ENCODE measurements at places on chromosomes 12 and 14.

DNA sequence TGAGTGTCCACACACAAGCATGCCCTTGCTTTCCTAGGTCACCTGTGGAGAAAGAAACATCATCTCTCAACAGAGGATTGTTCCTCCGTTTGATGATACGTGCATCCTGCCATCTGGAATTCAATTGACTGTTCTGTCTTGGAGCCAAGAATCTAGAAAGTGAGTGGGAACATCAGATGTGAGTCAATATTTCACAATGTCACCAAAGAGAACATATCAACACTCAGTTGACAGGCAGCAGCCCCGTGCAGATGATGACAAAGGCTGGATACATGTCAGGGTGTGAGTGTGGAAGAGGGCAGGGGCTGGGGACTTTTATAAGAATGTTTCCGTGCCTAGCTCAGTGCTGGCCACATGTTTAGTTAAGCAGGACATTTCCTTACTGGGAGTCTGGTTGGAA is 76.1 kb downstream of the TBC1D30 start:
- no peak overlapping the region for H3K4me3 ChIP-seq
- no peaks in the 10 kb centered on the region for H3K27me3 ChIP-seq

DNA sequence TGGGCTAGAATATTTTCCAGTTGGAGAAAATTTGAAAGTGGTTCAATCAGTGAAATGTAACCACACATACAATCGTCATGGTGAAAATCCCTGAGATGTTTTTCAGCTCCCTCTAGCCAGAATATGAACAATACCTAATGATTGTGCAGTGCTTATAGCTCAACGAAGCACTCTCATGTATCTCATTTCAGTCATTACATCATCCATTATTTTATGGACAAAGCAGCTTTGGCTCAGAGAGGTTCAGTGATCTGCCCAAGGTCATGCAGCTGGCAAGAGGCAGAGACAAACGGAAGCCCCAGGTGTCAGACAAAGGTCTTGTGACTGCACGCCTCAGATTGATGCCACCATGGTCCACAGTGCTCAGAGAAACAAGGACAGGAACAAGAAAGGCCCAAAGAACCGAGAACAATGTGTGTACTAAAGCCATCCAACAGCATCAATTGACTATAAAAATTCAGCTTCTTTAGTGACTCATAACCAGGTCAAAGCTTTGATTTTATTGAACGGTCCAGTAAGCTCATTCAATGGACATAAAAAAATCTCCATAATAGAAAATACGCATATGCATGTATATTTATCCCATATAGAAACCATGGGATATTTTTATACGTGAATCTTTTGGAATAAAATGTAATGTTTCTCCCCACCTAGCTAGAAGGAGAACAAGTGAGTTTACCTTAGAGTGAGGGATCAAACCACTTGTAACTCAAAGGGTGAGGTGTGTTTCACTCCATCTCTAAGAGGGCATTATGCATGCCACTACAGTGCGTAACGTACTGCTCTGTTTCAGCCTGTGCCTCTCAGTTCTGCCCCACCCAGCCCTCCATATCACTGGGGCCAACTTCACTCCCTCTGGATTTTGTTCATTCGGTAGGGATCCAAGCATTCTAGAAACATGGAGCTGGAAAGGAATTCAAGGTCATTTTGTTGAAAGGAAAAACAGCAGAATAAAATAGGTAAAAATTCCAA is 141.8 kb downstream of the GRIN2B start:
- no peak overlapping the region for H3K27ac ChIP-seq
- H3K36me3 ChIP-seq = no peaks in the 10 kb centered on the region
- no peaks in the 10 kb centered on the region for H3K27me3 ChIP-seq
- DNase-seq = no peak
- H3K4me3 ChIP-seq = no peak overlapping the region

GRCh38 chr12:124422142-124422569 is 127.3 kb downstream of the RFLNA start:
- peaks cover 63% of the 10 kb centered on the region for H3K36me3 ChIP-seq
- no peak for DNase-seq
- H3K4me1 ChIP-seq = peaks cover 25% of the 10 kb centered on the region
- H3K27ac ChIP-seq = peak overlapping the region; percentile 77
- no peak overlapping the region for H3K4me3 ChIP-seq

GRCh38 chr12:6813363-6813762 is 8.3 kb upstream of the GPR162 start:
- H3K4me3 ChIP-seq = no peak overlapping the region
- DNase-seq = no peak
- H3K4me1 ChIP-seq = no peaks in the 10 kb centered on the region
- no peak overlapping the region for H3K27ac ChIP-seq
- H3K36me3 ChIP-seq = no peaks in the 10 kb centered on the region

Data from psoas muscle (tissue), 8 donors.